ENCODE measurements at places on chromosomes 13 and 19.

GRCh38 chr19:16001481-16002312 lies 52.9 kb downstream of the OR10H4 start:
- DNase-seq, result no peak

GRCh38 chr19:5292822-5293611 lies 47.6 kb downstream of the PTPRS start:
- DNase-seq, result no peak

GRCh38 chr19:2761876-2762782 lies 20.9 kb downstream of the SGTA start:
- no peak for DNase-seq

- no peak for DNase-seq
Measured at GRCh38 chr13:46687810-46688209, 109.2 kb downstream of the ESD start.

- DNase-seq, result no peak
Measured at GRCh38 chr13:113052971-113053370, 52.6 kb upstream of the F7 start.

- no peak for DNase-seq
Measured at GRCh38 chr13:107821492-107821891, 393.8 kb downstream of the LIG4 start.

- no peak for DNase-seq
Measured at GRCh38 chr13:87893186-87893585, 222.0 kb downstream of the SLITRK5 start.

- DNase-seq, result no peak
Measured at GRCh38 chr13:112042496-112042895, 24.5 kb upstream of the SOX1 start.

Measured in Panc1 (cell line).